ENCODE measurements at places on chromosomes 1 and 21. TPM values are rescaled to one million over a fixed set of nuclear protein-coding genes. Genes with fewer than 3 reads are reported as not detected.
A peak's percentile ranks its signal among the peaks of the same experiment; 100 is the strongest.

Gene CD1B
- total RNA-seq: not detected

GRCh38 chr1:59598120-59598440 lies 216.7 kb upstream of the HOOK1 start:
- no peak for DNase-seq

- no peak for DNase-seq
Measured at GRCh38 chr1:178612261-178612660, 99.4 kb downstream of the TEX35 start.

Gene PTGER3
- 0.80 TPM for total RNA-seq

Gene CDCA8
- 97.3 TPM for total RNA-seq

Gene OR2G6
- total RNA-seq: not detected

- DNase-seq: no peak
Measured at GRCh38 chr1:5887971-5888361, 104.3 kb downstream of the NPHP4 start.

Gene COL24A1
- total RNA-seq: not detected

Gene PEAR1
- not detected for total RNA-seq

Gene ANKRD65
- total RNA-seq: not detected

GRCh38 chr1:25757846-25758185 lies 42.2 kb upstream of the SELENON start:
- no peak for DNase-seq

DNA sequence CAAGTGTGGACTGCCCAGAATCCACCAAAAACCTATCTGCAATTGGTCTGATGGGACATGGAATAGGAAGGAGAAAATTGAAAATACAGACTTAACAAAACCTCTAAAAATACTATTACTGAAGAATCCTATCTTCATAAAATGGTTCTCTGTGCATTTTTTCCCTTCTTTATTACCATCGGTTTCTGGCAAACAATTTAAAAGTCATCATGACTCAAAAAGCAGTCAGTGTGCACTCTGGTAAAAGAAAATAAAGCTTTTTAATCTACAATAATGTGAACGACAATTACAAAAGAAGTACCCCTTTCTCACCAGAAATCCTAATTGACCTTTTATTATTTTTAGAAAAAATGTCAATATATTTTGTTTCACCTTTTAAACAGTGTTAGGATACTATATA lies 186.3 kb downstream of the TPR start:
- DNase-seq: no peak

DNA sequence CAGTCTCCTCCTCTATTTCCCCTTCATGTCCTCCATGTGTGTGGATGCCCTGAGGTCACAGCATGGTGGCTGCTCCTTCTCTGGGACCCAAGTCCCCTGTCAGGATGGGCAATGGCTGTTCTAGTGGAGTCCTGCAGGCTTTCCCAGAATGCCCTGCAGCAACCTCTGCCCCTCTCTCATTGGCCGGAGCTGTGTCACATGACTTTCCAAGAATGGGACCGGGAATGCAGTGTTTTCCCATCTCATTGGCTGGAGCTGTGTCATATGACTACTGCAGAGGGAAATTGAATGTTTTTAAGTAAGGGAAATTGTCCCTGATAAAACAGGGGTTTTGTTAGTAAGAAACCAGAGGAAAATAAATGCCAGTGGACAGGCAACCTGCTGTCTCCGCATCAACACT lies 365.9 kb downstream of the PTPRU start:
- DNase-seq: peak; percentile 7

DNA sequence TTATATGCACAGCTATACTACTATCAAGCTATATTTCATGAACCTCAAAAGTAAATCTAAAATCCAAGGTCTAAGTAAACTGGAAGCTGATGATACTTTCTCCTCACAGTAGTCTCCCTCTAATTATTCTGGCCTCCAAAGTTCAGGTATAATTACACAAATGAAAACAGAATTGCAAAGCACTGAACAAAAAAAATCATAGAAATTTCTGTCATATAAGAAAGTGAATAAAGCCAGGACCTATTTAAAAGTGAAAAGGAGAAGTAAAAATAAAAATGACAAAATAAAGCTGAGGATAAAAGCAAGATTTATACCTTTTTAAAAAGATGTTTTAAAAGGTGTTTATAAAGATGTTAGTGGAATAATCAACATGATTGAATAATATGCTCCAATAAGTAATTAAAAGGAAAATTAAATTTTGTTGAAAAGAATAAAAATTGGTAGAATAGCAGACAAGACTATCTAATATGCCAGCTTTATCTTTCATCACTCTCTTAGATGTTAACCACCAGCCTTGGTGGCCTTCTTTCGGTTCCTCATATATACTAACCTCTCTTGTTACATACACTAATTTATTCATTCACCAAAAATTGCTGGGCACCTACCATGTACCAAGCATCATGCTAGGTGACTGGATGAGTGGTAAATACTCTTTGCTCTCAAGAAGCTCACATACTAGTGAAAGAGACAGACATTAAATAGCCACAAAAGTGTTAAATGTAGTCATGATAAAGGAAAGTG lies 25.1 kb downstream of the SHCBP1L start:
- no peak for DNase-seq

DNA sequence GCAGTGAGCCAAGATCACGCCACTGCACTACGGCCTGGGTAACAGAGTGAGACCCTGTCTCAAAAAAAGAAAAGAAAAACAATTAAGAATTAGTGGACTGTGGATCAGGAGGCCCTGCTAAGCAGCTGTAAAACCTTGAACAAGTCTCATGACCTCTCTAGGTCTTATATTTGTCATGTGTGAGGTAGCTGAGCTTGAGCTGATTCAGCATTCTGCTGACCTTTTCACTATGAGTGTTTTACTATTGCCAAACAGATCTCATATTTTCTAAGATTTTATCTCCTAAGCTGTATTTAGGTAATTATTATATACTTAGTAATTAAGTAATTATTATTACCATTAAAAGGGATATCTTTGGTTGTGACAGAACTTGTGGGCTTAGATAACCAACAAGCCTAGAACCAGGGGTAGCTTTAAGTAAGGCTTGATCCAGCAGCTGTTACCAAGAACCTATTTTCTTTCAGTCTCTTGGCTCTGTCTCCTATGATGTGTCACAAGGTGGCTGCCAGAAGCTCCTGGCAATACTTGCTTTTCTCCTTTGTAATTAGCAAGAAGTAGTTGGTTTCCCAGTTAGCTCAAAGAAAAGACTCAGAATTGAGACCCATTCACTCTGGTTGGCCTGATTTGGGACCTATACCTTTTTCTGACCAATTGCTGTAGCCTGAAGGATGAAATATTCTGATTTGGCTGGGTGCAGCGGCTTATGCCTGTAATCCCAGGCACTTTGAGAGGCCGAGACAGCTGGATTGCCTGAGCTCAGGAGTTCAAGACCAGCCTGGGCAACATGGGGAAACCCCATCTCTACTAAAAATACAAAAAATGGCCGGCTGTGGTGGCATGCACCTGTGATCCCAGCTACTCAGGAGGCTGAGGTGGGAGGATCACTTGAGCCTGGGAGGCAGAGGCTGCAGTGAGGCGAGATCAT lies 8.5 kb upstream of the ZC3H12A start:
- DNase-seq: no peak

Gene CBS
- total RNA-seq: 23.3 TPM

Gene ALX3
- not detected for total RNA-seq

GRCh38 chr1:33347650-33347992 lies 26.7 kb upstream of the A3GALT2 start:
- no peak for DNase-seq

GRCh38 chr1:4019606-4020331 lies 119.7 kb upstream of the C1orf174 start:
- DNase-seq: no peak

DNA sequence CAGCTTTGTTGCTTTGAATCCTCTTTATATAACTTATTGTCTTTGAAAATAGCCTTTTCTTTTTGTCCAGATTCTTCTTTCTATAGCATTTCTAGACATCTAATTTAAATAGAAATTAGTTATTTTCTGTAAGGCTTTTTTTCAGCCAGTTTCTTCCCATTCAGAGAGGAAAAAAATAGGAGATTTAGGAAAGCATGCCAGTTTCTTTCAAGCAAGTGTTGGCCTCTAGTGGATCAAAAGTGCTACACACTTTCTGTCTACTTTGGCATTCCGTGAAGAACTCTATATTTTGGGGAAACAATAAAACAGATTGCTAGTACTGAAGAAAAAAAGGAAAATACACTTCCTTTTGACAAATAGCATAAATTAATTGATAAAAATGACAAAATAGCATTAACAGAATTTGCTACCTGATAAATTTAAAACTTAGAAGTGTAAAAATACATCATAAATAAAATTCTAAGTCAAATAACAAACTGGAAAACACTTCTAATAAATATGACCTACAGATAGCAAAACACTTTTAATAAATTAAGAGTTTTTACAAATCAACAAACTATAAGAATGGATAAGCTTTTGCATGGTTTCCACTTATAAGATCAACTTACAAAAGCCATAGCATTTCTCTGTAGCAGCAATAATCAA lies 13.1 kb upstream of the EXO1 start:
- DNase-seq: no peak

DNA sequence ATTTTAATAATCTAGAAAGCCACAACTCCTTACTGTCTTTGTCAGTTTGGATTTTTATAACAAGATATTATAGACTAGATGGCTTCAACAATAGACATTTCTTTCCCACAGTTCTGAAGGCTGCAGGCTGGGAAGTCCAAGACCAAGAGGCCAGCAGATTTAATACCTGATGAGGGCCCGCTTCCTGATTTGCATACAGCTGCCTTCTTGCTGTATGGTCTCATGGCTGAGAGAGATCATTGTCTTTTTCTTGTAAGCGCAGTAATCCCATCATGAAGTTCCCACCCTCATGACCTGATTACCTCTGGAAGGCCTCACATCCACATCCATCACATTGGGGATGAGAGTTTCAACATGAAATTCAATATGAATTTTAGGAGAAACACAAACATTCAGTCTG lies 9.8 kb downstream of the RPS6KC1 start:
- DNase-seq: no peak

GRCh38 chr1:184493987-184494388 lies 107.2 kb downstream of the C1orf21 start:
- no peak for DNase-seq

DNA sequence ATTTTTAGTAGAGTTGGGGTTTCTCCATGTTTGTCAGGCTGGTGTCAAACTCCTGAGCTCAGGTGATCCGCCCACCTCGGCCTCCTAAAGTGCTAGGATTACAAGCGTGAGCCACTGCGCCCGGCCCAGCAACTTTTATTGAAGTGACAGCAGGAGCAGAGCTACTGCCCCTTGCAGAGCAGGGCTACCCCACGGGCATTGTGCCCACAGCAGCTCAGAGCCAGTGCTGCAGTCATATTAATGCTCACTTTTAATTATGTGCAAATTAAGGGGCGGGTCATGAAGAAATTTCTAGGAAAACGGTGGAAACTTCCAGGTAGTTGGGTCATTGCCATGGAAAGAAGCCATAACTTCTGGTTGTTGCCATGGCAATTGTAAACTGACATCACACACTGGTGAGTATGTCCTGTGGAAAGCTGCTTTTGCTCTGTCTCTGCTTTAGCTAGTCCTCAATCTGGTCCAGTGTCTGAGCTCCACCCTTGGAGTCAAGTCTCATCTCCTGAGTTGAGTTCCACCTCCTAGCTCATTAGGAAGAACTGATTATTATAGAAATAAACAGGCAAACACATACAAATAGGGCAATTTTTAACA lies 127.3 kb upstream of the ADGRL4 start:
- no peak for DNase-seq

Gene MFAP2
- not detected for total RNA-seq

DNA sequence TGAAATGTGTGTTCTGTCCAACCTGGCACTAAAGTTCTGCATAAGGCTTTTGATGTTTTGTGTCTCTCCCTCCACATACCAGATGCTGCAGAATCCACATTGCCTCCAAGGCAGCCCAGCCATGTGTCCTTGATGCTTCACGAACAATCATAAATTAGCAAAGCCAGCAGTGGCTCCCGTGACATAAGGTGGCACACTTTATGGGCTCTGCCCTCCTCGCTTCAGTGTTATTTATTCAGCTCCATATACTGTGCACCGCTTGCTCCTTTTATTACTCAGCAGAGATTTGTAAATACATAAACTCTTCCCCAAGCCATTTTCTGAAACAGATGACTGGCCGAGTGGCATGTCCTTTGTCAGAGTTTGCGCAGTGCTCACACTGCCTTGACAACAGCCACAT lies 112.8 kb upstream of the SLC35F3 start:
- DNase-seq: no peak

GRCh38 chr1:175857756-175858155 lies 114.4 kb upstream of the TNR start:
- no peak for DNase-seq

DNA sequence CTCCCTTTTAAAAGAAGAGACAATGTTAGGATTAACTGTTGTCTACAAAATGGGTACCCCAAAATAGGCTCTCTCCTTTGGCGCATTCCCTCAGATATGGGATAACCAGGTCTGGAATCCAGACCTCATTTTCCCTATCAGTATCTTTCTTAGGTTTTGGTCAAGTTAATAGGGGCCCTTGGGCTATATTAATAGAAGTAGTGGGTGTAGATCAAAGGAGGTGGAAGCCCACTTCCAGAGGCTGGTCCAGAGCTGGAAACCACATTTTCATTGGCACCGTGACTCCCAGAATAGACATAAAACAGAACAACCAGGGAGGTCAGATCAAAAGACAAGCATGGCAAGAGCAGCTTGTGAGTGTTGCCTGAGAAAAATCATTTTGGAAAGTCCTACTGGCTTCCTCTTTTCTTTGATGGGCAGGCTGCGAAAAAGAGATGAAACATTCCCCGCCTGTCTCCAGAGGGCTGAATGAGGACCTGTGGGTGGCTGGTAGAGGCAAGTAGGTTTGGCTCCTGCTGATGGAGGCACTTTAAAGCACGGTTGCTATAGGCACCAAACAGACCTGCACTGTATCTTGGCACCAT lies 25.8 kb upstream of the KIF21B start:
- DNase-seq: no peak

DNA sequence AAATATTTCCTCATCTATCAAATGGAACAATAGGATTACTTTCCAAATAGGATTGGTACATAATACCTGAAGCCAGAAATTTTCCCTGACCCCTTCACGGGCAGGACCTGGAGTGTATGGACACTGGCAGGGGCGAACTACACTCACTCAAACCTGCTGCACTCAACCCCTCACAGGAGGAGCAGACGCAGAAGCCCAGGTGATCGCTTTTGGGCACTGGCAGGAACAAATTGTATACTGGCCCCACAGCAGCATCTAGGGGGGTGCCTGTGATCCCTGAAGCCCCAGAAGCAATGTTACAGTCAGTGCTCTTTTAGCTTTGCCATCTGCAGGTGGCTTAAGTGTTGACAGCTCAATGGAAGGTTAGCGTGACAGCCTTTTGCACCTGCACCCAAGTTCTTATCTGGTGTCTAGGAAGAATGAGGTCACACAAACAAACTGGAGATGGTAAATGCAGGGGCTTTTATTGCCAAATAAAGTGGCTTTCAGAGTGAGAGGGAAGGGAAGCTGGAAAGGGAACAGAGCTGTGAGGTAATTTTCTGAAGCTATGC lies 199.2 kb upstream of the NEGR1 start:
- no peak for DNase-seq

- DNase-seq: no peak
Measured at GRCh38 chr1:228292609-228292911, 84.7 kb downstream of the OBSCN start.

All from activated CD8-positive, alpha-beta memory T cell treated with anti-CD3 and anti-CD28 coated beads, Interleukin-2, amount 10 ng/mL, durations not matched to agents 7 days and 5 days (primary cell).